ENCODE measurements at places on chromosomes 2 and 18. TPM values are rescaled to one million over a fixed set of nuclear protein-coding genes. Genes with fewer than 3 reads are reported as not detected.

LNPK gene
- total RNA-seq, result 26.8 TPM

DNA sequence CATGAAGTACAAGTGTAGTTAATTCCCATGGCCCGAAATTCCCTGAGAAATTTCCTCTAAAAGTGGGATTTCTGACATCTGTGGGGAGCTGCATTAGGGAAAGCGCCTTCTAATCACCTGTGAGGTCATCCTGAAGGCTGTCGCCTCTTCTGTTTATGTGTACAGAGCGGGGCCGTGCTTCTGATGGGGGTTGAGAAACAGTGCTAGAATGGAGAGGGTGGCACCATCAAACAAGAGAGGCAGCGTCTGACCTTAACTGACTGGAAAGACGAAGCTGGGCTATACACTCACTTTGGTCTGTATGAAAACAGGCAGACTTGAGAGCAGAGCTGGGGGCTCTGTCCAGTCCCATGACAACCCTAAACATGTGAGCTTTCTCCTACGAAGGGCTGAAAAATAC, 44.2 kb upstream of the DNMT3A start:
- no peak for DNase-seq

CHRND gene
- total RNA-seq, result not detected

- no peak for DNase-seq
These were observed 3.1 kb downstream of the IL36RN start for GRCh38 chr2:113061896-113062770.

LHCGR gene
- not detected for total RNA-seq

DNA sequence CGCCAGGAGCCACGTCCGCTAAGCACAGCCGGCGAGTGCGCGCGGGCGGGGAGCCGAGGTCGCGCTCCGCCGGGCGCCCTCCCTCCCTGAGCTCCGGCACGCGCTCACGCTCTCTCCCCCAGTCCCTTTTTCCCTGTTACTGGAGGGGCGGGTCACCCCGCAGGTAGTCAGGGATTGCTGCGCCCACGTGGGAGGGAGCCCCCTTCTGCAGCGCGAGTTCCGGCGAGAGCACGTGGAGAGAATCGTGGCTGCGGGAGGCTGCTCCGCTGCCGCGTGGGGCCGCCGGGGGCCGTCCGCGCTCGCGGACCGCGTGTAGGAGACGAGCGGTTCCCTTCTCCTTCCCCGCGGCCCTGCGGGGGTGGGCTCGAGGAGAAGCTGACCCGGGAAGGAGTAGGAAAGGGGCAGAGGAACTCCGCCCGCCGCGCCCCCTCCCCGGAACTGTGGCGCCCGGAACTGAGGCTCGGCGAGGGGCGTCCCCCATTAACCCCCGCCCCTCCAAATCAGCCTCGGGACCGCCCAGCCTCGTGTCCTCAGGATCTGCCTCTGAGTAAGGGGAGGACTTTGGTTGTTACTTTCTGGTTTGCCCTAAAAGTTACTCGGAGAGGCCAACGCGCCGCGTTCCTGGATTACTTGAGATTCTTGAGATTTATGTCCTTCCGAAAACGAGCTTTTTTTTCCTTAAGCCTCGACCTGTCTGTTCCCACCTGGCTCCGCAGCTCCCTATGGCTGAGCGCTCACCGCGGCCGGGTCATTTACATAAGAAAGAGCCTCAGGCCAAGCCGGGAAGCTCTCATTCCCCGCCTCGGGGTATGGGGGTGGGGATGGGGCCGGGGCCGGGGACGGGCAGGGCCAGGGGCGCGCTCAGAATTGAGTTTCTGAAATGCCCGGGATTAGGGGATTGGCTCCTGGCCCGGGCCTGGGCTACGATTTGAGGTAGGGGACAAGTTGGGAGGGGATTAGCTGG, 1.1 kb downstream of the HK2 start:
- DNase-seq, result peak; percentile 45

SLC16A14 gene
- total RNA-seq, result 3.1 TPM

DNA sequence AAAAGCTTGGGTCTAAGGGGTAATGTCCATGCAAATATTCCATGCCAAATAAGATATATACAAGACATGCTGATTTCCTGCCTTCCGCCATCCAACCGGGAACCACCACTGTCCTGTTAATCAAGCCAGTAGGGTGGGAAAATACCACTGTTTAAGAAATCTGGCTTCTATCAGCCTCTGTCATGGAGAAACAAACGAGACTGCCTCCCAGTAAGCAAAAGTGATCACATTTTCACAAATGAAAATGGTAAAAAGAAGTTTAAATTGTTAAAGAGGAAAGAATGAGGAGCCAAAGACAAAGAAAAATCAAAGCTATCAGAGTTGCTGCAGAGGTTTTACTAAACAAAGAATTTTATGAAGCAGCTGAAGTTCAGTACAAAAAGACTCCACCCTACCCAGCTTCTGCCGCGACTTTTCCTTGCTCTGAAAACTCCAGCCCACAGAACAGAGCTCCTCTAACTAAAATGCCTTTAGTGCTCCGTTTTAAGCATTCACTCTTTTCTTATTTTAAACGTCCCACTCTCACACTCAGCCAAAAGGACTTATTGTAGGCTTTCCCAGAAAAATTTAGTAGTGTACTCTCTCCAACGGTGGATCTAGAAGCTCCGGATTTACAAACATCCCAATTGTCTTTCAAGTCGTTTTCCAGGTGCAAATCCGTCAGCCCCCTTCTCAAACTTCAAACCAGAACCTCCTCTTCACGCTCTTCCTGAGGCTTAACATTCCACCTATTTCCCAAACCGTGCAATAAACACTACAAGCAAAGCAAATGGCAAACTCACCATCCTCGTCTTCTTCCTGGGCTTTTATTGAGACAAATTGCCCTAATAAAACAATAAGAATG, 613 bp downstream of the COL5A2 start:
- DNase-seq, result no peak
